ENCODE measurements at places on chromosomes 4 and X.
A peak's percentile ranks its signal among the peaks of the same experiment; 100 is the strongest.

GRCh38 chrX:38293741-38294140, 33.6 kb downstream of the RPGR start:
- no peak for DNase-seq

DNA sequence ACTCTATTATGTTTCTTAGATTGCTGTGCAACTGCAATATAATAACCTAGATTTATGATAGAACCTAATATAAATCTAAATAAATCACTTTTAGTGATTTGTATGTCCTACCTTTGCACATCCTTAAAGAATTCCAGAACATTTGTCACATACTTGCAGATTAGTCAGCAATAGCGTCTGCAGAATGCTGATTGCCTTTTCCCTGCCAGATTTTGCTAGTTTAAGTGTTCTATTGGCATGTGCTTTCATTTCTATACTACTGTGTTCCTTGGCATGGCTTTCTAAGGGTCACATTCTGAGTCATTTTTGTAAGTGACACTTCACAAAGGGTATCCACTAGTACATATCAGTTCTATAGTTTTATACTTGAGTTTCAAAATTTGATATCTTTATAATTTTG, 303.1 kb upstream of the GIMD1 start:
- peak; percentile 11 for DNase-seq

- no peak for DNase-seq
Observed at GRCh38 chr4:101125045-101125942, 222.0 kb downstream of the PPP3CA start.

DNA sequence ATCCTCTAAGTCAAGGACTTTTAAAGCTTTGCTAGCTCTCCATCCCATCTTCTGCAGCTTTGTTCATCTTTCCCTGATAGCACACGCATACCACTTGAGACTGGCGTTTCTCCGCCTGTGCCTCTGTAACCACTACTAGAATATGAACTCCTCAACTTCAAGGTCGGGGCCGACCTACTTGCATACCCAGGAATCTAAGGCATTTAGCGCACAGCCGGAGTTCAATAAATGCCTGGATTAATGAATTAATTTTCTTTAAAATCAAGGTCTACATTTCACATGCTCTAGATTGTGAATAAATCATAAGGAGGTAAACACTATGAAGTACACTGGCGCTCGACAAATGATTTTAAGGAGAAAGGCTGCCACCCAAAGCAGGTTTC, 89.3 kb downstream of the HNRNPD start:
- DNase-seq: peak; percentile 8

DNA sequence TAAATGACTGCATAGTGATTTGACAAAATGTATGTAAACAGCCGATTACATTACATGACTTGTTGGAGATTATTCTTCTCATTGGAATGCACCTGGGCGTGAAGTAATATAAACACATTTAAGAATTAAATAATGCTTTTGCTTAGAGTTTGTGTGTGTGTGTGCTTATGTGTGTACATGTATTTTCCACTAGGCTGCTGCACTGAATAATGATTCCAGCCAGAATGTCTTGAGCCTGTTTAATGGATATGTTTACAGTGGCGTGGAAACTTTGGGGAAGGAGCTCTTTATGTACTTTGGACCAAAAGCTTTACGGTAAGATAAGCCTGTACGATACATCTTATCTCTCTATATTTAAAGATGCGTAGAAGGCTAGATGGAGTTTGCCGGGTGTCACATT, 12.6 kb downstream of the NEIL3 start:
- DNase-seq: no peak

DNA sequence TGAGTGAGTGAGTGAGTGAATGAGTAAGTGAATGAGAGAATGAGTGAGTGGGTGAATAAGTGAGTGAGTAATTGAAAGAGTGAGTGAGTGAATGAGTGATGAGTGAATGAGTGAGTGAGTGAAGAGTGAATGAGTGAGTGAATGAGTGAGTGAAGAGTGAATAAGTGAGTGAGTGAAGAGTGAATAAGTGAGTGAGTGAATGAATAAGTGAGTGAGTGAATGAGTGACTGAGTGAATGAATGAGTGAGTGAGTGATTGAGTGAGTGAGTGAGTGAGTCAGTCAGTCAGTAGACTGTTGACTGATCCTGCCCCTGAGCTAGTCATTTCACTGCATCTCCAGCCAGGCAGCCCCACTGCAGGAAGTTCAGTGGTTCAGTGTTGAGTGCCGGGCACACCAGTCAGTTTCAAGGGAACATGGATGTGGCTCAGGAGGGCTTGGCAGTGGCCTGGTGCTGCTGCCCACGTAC, 228.4 kb upstream of the PSAPL1 start:
- DNase-seq: no peak

GRCh38 chrX:30253257-30253656, 6.3 kb downstream of the MAGEB1 start:
- DNase-seq: no peak

DNA sequence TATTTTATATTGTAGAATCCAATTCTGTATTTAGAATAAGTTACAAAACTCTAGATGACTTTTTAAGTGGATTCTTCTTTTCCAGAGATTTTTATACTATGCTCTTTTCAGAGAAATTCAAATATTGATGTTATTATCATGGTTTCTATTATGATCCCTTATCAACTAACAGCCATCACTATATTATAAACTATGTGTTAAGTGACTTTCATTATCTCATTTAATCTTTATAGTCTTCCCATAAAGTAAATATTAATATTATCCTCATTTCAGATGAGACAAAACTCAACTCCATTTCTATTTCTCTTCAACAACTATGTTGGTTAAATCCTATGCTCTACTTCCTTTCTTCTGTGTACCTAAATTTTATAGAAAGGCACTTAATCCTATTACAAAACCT, 132.6 kb downstream of the ANKRD50 start:
- DNase-seq: no peak

DNA sequence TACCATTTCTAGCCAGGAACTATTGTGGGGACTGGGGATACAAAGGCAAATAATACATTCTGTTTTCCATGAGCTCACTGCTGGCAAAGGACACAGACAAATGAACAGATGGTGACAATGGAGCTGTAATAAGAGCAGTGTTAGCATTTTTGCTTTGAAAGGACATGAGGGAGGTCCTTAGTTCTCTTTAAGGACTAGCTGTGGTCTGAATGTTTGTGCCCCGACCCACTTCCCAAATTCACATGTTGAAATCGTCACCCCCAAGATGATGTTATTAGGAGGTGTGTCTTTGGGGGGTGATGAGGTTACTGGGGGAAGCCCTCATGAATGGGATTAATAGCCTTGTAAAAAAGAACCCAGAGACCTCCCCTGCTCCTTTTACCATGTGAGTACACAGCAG, 30.3 kb downstream of the CCNG2 start:
- DNase-seq: no peak

- peak; percentile 30 for DNase-seq
Observed at GRCh38 chr4:55069248-55069647, 56.1 kb downstream of the KDR start.

GRCh38 chr4:38002451-38003071, 42.4 kb downstream of the PTTG2 start:
- no peak for DNase-seq

- DNase-seq: no peak
Observed at GRCh38 chr4:173401063-173401462, 2.1 kb upstream of the SCRG1 start.

DNA sequence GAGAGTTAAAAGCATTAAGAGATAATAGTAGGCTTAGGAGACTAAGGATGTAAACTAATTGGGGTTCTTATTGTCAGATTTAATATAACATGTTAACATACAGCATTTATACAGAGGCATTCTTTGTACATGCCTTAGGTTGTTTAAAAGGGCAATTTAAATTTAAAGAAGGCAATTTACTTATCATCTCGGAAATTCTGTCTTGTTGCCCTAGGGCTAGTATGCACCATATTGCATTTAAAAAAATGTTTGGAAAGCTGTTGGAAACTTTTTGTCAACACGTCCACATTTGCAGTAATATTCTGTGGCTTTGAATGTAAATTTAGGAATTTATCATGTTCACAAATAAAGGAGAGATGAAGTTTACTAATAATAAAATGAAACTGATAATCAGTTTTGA, 25.5 kb downstream of the GALNT7 start:
- no peak for DNase-seq

DNA sequence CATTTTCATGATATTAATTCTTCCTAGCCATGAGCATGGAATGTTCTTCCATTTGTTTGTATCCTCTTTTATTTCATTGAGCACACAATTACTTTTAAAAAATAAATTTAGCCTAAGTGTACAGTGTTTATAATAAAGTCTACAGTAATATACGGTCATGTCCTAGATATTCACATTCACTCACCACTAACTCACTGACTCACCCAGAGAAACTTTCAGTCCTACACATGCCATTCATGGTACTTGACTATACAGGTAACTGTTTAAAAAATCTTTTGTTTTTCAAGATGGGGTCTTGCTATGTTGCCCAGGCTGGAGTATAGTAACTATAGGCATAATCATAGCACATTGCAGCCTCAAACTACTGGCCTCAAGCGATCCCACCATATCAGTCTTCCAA, 348.1 kb downstream of the RAPGEF2 start:
- no peak for DNase-seq

GRCh38 chr4:2954358-2955185, 8.6 kb downstream of the NOP14 start:
- DNase-seq: no peak

DNA sequence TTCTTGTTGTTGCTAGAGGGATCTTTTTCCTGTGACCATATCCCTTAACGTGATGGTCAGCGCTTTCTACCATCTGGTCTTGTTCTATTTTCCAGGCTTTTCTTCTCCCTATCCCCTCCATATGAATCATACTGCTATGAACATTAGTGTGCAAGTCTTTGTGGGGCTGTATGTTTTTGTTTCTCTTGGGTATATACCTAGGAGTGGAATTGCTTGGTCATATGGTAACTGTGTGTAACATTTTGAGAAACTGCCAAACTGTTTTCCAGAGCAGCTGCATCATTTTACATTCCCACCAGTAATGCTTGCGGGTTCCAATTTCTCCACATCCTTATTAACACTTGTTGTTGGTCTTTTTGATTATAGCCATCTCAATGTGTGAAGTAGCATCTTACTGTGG, 121.4 kb downstream of the SPRY1 start:
- DNase-seq: no peak

DNA sequence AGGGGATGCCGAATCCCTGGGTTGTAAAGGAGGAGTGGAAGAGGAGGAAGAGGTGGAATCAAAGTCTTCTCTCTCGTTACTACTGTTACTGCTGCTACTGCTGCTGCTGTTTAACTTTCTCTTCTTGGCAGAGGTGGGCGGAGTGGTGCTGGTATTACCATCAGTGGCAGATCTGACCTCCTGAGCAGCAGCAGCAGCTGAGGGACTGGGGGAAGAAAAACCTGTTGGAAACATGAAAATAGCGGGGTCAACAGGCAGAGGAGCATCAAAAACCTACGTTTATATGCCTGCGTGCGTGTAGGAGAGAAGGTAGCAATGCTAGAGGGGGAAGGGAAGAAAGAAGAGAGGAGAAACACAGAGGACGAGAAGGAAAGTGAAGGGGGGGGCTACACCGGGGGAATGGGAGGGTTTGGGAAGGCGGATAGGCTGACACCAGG, 339 bp downstream of the CUL4B start:
- peak; percentile 6 for DNase-seq

GRCh38 chrX:57177070-57177469, 39.9 kb upstream of the SPIN2A start:
- DNase-seq: no peak

- DNase-seq: no peak
Observed at GRCh38 chrX:107686792-107687191, 58.5 kb downstream of the PRPS1 start.

- DNase-seq: peak; percentile 47
Observed at GRCh38 chr4:37604461-37604860, 81.7 kb downstream of the RELL1 start.

- DNase-seq: no peak
Observed at GRCh38 chr4:123930996-123931395, 534.4 kb downstream of the SPRY1 start.

GRCh38 chr4:48991357-48991756, 5.3 kb downstream of the CWH43 start:
- DNase-seq: no peak

DNA sequence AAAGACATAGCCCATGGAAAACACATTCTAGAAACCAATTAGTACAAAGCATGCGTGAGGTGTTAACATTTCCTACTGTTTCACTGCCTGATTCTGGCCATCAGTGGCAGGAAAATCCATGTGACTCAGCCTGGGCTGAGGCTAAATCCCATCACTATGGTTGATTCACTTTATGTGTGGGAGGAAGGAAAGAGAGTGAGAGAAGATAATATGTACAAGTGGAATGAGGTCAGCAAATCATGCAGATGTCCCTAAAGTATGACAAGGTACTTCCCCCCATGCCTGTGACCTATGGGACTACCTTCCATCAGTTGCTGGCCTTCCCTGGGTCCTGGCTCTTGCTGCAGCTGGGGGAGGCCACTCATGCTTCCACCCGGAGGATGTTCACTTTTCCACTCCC, 64.2 kb upstream of the MAP3K15 start:
- DNase-seq: peak; percentile 33

- no peak for DNase-seq
Observed at GRCh38 chr4:127622621-127622920, 10.2 kb upstream of the INTU start.

GRCh38 chrX:129981200-129981553, 1.3 kb upstream of the BCORL1 start:
- DNase-seq: no peak

- no peak for DNase-seq
Observed at GRCh38 chr4:107993969-107994368, 4.3 kb downstream of the HADH start.

DNA sequence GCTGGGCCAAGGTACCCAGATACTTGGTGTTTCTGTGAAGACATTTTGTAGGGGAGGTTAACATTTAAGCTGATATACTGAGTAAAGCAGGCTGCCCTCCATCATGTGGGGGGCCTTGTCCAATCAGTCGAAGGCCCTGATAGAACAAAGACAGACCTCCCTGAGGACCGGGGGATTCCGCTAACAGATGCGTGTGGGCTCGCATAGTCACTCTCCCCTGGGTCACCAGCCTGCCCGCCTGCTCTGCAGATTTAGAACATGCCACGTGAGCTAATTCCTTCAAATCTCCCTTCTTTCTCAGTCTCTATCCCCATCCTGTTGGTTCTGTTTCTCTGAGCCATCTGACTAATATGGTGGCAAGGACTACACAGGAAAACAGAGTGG, 60.7 kb downstream of the WFS1 start:
- DNase-seq: no peak

DNA sequence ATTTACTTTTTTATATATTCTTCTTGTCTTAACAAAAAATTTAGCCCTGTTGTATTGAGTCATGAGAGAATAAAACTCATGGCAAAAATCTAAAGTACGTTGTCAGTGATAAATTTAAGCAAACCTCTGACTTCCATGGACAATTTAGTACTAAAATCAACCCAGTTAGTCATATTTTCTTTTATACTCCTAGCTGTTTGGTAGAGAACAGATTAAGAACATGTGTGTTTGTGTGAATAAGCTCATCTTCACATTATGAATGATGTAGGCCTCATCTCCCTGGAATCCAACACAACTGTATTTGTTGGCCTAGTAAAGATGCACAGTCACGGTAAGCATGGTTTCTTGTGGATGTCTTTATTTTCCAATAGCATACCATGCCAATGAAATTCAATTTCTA, 40.8 kb upstream of the FAM47B start:
- DNase-seq: peak; percentile 14
